ENCODE measurements at places on chromosomes 4 and X. TPM values are rescaled to one million over a fixed set of nuclear protein-coding genes. Genes with fewer than 3 reads are reported as not detected.
A peak's percentile ranks its signal among the peaks of the same experiment; 100 is the strongest.

DNA sequence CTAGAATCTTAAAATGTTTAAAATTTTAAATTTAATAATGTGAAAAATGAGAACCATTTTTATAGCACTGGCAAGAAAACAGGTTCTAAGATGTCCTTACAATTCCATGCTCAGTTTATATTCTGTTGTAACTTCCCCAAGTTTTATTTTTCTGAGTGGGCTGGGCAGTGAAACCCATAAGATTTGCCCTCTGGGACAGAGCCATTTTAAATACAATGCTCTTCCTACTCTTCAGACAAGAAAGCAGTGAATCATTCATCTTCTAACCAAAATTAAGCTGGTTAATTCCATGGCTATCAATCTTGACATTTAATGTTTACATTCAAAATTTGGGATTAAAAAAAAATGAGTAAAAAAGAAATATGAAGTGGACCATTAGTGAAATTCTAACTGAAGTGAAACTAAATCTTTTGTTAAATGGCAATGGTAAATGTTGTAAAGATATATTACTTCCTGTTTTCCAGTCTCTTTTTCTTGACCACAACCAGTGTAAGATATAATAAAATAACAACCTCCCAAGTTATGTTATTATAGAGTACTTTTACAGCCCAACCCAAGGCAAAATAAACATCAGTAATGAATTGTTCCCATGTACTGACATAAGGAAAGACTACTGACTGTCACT is 37.2 kb upstream of the PTPN13 start:
- H3K27me3 ChIP-seq: no peaks in the 10 kb centered on the region
- no peaks in the 10 kb centered on the region for H3K36me3 ChIP-seq
- no peak overlapping the region for H3K4me3 ChIP-seq

GRCh38 chr4:87092389-87093141 is 127.9 kb downstream of the KLHL8 start:
- peaks cover 25% of the 10 kb centered on the region for H3K4me1 ChIP-seq
- peak overlapping the region; percentile 42 for H3K27ac ChIP-seq
- no peaks in the 10 kb centered on the region for H3K36me3 ChIP-seq
- peak; percentile 62 for DNase-seq
- no peaks in the 10 kb centered on the region for H3K27me3 ChIP-seq

GRCh38 chrX:44915361-44915868 is 42.4 kb downstream of the KDM6A start:
- no peaks in the 10 kb centered on the region for H3K36me3 ChIP-seq
- H3K27me3 ChIP-seq: no peaks in the 10 kb centered on the region
- H3K4me3 ChIP-seq: no peak overlapping the region
- DNase-seq: no peak

The ZCCHC13 gene
- not detected for total RNA-seq
